Hindlimb muscle (tissue), 1 donor: ENCODE measurements at places on chromosomes 4 and X.

DNA sequence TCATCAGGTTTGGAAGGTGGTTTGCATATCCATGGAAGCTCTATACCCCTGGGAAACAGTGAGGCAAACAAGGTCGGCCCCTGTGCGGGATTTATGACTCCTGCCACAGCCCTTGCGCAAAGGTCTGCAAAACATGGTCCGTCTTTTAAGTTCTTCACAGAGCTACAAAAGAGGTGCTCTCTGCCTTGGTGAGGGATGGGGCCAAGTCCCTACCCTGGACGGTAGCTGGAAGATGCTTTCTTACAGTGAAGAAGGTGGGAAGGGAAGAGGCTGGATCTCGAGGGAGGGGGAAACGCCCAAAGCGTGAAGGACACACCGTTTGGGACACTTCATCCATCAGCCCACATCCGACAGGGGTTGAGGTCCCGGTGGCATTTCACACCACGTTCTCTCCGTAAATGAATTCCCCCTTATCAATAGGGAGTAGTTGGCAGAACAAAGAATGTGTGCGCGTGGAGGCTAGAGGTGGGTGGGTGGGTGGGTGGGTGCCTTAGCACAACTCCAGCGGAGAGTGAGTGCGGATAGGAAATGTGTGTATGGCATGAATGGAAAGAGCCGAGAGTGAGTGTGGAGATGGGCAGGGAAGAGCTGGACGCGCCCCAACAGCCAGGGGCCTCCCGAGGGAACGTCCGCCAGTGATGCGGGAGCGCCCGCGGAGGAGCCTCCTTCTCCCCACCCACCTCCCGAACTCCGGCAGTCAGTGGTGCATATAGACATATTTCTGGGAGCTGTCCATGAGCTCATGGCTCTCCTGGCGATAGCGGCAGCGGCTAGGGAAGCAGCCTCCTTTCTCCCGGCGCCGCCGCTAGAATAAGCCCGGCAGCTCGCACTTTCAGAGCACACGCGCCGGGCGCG is 68.3 kb downstream of the LARP7 start:
- peak; percentile 40 for DNase-seq

DNA sequence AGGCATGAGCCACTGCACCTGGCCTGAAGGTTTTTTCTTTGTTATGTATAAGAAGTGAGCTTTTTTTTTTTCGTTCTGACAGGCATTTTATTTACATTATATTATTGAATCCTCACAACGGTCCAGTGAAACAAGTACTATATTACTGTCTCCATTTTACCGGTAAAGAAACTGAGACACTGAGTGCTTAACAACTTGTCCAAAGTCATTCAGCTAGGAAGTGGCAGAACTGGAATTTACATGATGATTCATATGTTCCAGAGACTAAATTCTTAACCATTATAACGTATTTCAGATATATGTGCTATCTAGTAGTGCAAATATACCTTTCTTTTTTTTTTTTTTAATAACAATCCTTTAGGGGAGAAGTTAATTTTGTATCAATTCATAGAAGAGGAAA is 18.4 kb upstream of the SLC6A14 start:
- DNase-seq: no peak

DNA sequence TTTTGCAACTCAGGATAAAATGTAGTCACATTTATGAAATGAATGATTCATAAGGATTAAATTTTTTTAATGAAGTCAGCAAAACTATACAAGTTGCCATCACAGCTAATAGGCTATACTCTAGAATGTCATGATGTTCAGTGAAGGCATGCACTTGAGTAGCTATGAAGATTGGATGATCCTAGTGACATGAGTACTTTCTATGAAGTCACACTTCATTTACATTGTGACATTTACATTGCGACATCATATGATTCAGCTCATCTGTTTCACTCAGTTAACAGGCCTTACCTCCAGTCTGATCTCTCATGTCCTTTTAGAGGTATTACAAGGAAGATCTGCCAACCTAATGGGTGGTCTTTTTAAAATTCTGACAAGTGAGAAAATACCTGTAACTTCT is 82.7 kb upstream of the FGF13 start:
- no peak for DNase-seq

DNA sequence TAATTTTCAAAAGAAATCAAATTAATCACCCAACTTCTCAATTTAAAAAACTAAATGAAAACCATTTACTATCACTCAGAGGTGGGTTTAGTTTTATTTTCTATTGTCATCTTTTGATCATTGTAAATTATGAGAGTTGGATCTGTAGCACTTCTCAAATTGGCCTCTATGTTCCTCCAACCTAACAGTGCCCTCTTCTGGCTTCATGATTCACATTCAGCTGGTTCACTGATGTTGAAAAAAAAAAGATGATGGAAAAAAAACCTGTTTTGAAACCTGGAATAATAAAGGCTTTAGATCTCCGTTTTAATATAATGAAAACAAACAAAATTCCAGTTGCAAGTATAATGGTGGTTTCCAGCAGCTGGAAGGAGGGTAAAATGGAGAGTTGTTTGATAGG is 2.4 kb upstream of the NBDY start:
- peak; percentile 14 for DNase-seq

GRCh38 chr4:179804440-179804839 is 2362.2 kb upstream of the AGA start:
- DNase-seq: no peak

- DNase-seq: no peak
These were observed 186.8 kb upstream of the PABPC4L start for GRCh38 chr4:134388351-134388750.

- no peak for DNase-seq
These were observed 6.8 kb downstream of the MSX1 start for GRCh38 chr4:4866124-4866865.

GRCh38 chrX:24692305-24692704 is 1.4 kb upstream of the POLA1 start:
- DNase-seq: no peak

DNA sequence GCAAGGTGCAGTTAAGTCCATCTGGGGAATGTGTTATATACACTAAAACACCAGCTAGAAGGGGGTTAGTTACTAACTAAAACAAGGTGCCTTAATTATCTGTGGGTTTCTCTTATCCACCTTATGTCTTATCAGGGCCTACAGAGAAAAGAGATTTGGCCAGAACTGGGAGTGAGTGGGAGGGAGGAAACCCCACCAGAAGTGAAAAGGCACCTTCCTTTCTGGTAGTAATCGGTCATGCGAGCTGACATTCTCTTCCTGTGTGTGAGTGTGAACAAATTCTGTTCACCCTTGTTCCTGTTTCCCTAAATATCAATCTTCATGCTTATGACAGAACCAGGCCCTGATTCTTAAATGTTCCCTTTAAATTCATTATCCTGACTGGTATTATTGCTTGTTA is 43.5 kb downstream of the SRPX2 start:
- no peak for DNase-seq
